ENCODE measurements at places on chromosomes 12 and 14.

DNA sequence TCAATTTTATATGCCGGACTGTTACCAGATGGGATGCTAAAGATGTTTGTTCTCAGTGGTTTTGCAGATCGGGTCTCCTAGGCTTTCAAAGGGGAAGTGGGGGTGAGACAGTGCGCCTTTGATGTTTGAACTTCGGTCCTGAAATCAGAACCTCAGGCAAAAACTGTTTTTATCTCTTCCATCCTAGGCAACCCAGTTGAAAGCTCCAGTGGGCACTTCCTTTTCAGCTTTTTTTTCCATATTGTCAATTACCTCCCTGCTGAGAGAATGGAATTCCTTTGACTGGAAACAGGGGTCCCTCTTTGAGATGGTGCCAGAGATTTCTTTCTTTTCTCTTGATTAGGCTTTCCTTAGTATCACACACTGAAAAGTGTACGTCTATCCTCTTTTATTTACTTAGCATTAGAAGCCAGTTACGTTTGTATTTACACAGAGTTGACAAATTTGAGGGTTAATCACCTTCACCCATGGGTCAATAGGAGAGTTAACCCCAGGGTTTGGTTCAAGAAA is 40.0 kb downstream of the NUAK1 start:
- DNase-seq, result no peak

GRCh38 chr12:110992909-110993308 is 72.5 kb upstream of the MYL2 start:
- no peak for DNase-seq

DNA sequence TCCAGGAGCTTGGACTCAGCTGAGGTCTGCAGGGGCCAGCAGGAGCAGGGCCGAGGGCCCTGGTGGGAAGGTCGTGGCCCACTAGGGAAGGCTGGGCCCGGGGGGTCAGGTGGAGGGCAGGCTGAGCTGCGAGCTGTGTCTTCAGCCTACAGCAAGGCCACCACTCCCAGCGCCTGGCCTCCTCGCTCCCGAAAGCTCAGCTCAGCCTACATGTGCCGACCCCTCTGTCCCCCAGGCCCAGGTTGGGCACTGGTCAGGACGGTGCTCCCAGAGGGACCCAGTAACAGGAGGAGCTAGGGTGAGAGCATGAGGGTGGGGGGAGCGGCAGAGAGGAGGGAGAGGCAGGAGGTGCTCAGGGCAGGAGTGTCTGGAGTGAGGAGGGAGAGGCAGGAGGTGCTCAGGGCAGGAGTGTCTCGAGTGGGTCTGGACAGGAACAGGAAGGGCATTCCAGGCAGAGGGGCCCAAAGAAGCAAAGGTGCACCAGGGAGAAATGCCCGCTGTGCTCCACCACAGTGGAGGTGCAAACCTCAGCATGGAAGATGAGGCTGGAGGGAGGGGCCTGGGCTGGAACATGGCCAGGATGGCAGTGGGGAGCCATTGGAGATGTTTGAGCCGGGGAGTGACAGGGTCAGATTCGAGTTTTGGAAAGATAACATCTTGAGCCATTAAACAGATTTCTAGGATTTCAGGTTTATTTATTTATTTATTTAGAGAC is 29.1 kb upstream of the GPR132 start:
- DNase-seq, result no peak

- DNase-seq, result no peak
Observed at GRCh38 chr14:100767003-100767787, 40.5 kb downstream of the DLK1 start.

- no peak for DNase-seq
Observed at GRCh38 chr14:38063711-38064320, 143.9 kb upstream of the SSTR1 start.

GRCh38 chr12:112161711-112162110 is 36.4 kb downstream of the TRAFD1 start:
- DNase-seq, result no peak

GRCh38 chr14:79701371-79701770 is 509.9 kb downstream of the DIO2 start:
- DNase-seq, result no peak

DNA sequence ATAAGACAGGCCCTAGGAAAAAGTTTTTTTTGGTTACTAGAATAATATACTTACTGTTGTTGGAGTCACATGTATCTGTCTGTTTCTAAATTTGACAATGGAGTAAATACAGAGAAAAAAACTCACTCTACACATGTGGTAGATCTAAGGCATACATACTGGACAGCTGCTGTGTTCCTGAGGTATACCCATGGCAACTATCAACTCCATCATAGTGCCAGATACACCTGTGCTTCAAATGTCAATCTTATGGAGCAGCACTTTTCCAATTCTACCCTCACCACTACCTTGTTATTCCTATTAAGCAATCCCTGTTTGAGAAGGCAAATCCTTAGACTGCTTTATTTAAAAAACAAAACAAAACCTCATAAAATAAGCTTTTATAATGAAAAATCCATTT is 3.3 kb downstream of the ZCRB1 start:
- no peak for DNase-seq

- no peak for DNase-seq
Observed at GRCh38 chr12:91333966-91334365, 151.3 kb upstream of the DCN start.

DNA sequence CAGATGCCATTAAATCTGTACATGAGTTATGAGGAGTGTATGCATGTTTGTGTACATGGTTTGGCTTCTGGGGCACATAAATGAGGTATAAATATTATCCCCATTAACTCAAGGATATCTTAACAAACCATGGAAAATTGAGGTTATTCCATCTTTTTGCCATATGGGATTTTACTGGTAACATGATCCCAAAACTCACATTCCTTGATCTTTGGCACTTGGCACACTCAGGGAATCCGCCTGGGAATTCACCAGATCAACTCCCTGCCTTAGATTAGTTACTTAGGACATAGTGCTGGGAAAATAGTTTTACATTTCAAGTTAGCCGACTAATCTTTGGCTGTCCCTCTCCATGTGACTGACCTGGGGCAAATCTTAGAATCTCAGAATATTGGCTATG is 16.9 kb downstream of the CDKN1B start:
- no peak for DNase-seq

DNA sequence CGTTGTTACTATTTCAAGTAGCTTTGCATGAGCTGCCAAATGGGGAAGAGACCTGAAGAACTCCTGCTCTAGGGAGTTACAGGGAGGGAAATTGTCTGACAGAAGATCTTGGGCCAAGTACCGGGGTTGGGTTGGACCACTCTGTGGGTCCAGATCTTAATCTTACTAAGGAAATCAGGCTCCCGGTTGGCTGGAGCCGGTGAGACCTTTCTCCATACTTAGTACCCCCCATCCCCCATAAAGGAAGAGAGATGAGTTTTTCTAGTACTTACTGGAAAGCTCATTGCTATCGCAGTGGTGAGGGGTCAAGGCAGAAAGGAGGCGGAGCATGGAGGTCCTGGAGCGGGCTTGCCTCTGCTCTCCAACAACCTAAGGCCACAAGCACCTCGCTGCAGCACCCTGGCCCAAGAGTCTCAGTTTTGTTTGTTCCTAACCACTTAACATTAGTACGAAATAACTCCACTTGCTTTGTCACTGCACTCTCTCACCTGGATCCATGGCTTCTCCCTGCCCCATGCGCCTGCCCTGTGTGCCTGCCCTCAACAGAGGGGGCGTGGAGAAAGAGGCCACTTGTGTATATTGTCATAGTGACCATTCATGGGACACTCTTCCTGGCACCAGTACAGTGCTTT is 6.8 kb upstream of the UNC119B start:
- no peak for DNase-seq

DNA sequence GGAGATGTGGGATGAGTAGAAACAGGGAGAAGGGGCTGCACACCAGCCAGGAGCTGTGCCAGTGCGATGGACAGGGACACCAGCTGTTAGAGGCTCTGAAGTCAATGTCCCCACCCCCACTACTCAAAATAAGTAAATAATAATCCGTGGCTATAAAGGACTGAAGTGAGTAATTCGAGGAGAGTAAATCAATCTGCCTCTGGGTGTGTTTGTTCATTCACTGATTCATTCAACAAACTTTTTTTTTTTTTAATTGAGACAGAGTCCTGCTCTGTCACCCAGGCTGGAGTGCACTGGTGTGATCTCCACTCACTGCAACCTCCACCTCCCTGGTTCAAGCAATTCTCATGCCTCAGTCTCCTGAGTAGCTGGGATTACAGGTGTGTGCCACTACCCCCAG is 363.6 kb downstream of the TMEM132D start:
- no peak for DNase-seq

GRCh38 chr12:113297621-113298471 is 37.1 kb downstream of the SLC8B1 start:
- DNase-seq, result no peak

DNA sequence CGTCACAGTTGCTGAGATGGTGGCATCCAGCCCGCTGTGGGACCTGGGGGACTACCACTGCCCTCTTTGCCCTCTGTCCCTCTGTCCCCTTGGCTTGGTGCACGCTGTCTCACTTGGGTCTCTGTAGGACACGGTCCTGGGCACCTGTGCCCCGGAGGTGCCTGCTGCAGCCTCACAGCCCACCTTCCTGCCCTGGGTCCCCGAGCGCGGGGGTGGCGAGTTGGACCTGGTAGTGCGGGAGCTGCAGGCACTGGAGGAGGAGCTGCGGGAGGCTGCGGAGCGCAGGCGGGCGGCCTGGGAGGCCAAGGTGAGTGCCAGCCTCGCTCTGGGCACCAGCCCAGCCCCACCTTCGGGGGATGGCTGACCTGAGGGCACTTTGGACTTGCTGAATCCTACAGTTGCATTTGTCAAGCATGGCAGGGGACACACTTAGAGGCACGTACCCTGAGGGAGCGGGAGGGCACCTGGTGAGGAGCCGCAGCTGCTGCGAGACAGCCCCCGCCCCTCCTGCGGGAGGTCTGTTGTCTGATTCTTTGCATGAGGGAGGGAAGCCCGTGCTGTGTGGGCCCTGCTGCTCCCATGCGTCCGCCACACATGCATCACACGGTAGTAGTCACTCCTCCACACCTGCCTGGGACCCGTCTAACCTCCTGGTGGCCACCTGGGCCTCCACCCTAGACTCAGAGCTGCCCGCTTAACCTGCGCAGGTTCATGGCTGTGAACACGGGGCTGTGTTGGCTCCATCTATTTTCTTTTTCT is 6.8 kb downstream of the TEDC1 start:
- no peak for DNase-seq

- DNase-seq, result no peak
Observed at GRCh38 chr12:92079054-92079385, 66.6 kb downstream of the BTG1 start.

DNA sequence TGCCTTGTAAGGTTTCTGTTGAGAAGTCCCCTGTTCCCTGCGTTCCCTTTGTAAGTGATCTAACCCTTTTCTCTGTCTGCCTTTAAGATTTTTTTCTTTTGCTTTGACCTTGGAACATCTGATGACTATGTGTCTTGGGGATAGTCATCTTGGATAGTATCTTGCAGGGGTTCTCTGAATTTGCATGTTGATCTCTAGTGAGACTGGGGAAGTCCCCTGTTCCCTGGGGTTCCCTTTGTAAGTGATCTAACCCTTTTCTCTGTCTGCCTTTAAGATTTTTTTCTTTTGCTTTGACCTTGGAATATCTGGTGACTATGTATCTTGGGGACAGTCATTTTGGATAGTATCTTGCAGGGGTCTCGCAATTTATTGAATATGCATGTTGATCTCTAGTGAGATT is 38.2 kb upstream of the TMX1 start:
- DNase-seq, result no peak

DNA sequence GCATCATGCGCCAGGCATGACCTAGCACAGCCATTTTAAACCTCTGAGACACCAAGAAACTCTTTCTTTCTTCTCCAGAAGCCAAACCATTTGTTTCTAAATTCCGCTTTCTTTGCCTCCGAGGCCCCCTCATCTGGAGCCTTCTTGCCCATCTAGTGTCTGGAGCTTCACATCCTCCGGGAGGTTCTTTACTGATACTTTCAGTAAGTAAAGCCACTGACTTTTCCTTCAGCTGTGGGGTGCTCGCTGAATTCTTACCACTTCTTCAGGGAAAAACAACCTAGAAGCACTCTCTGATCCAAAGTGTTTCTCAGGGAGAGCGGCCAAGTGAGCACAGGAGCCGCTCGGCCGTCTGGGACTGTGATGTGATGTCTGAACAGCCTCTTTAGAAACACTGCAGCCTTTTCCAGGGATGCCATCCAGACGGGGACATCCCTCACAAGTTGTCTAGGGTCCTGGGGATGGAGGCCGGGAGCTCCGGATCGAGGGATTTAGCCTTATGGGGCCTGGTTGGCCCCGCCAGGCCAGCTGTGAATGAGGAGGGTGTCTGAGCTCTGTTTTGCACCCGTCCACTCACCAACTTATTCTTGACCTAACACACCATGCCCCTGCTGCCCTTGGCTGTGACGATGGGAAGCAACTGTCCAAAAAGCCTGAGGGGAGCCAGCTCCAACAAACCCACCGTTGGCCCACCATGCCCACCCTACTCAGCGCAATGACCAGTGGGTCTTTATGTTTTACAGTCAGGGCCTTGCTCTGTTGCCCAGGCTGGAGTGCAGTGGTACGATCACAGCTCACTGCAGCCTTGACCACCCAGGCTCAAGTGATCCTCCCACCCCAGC is 160.6 kb downstream of the ZFP36L1 start:
- DNase-seq, result no peak
